PC-3 (cell line): ENCODE measurements at places on chromosomes 11 and 22. TPM values are rescaled to one million over a fixed set of nuclear protein-coding genes. Genes with fewer than 3 reads are reported as not detected.

GRCh38 chr22:45285263-45286058 is 712 bp downstream of the UPK3A start:
- H3K4me3 ChIP-seq = peak overlapping the region; percentile 67
- H3K4me1 ChIP-seq = peaks cover 21% of the 10 kb centered on the region
- H3K27me3 ChIP-seq = no peaks in the 10 kb centered on the region
- H3K27ac ChIP-seq = no peak overlapping the region

- DNase-seq = peak; percentile 57
- H3K4me1 ChIP-seq = peaks cover 20% of the 10 kb centered on the region
- H3K27ac ChIP-seq = peak overlapping the region; percentile 6; the same call in 1 of the 2 replicates
- H3K4me3 ChIP-seq = no peak overlapping the region
- no peaks in the 10 kb centered on the region for H3K36me3 ChIP-seq
- H3K27me3 ChIP-seq = no peaks in the 10 kb centered on the region
Observed at GRCh38 chr11:70073871-70074371, 4.2 kb upstream of the ANO1 start.

GRCh38 chr11:111400595-111400994 is 21.5 kb upstream of the POU2AF1 start:
- DNase-seq = no peak
- H3K4me1 ChIP-seq = no peaks in the 10 kb centered on the region
- H3K27me3 ChIP-seq = peaks cover 52% of the 10 kb centered on the region
- no peaks in the 10 kb centered on the region for H3K36me3 ChIP-seq
- no peak overlapping the region for H3K27ac ChIP-seq

DNA sequence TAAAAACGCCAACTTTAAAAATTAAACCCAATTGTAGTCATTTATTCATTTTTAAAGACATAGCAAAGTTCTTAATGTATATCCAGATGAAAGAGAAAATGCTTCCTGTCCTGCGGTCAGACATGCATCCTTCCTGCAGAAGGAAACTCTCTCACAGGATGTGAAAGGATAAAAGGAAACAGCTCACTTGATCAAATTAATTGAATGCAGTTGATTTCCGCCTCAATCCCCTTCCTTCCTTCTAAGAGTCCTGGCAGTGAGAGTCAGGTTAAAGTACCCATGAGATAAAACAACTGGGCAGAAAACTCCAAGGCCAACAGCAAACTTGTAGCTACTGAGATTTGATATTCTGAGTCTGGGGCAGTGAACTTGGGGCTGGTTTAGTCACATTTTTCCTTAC is 38.5 kb downstream of the CWC15 start:
- DNase-seq = no peak
- no peaks in the 10 kb centered on the region for H3K4me1 ChIP-seq
- H3K4me3 ChIP-seq = no peak overlapping the region

GRCh38 chr11:73095613-73096012 is 46.5 kb downstream of the FCHSD2 start:
- no peak for DNase-seq
- H3K4me3 ChIP-seq = no peak overlapping the region
- H3K4me1 ChIP-seq = no peaks in the 10 kb centered on the region

DNA sequence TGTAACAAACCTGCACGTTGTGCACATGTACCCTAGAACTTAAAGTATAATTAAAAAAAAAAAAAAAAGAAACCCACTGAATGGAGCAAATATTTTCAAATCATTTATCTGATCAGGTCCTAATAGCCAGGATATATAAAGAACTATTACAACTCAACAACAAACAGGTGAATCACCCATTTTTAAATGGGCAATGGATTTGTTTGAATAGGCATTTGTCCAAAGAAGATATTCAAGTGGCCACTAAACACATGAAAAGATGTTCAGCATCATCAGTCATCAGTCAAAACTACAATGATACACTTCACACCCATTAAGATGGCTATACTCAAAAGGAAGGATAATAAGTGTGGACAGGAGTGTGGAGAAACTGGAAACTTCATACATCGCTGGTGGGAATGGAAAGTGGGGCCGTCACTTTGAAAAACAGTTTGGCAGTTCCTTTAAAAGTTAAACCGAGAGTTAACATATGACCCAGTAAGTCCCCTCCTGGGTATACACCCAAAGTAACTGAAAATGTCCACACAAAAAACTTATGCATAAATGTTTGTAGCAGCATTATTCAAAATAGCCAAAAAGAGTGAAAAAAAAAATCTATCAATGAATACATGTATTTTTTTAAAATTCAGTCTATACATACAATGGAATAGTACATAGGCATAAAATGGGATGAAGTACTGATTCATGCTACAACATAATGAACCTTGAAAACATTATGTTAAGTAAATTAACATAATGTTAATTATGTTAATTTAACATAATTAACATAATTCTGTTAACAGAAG is 53.1 kb downstream of the ARRB1 start:
- H3K4me1 ChIP-seq = peaks cover 13% of the 10 kb centered on the region
- no peak overlapping the region for H3K27ac ChIP-seq
- DNase-seq = peak; percentile 74
- H3K27me3 ChIP-seq = no peaks in the 10 kb centered on the region
- H3K36me3 ChIP-seq = no peaks in the 10 kb centered on the region
- no peak overlapping the region for H3K4me3 ChIP-seq

- no peaks in the 10 kb centered on the region; the same call in 1 of the 2 replicates for H3K36me3 ChIP-seq
- no peak overlapping the region for H3K27ac ChIP-seq
- no peaks in the 10 kb centered on the region for H3K4me1 ChIP-seq
- DNase-seq = no peak
- no peaks in the 10 kb centered on the region for H3K27me3 ChIP-seq
- H3K4me3 ChIP-seq = no peak overlapping the region
Observed at GRCh38 chr22:17803609-17804270, 29.5 kb upstream of the BID start.

DNA sequence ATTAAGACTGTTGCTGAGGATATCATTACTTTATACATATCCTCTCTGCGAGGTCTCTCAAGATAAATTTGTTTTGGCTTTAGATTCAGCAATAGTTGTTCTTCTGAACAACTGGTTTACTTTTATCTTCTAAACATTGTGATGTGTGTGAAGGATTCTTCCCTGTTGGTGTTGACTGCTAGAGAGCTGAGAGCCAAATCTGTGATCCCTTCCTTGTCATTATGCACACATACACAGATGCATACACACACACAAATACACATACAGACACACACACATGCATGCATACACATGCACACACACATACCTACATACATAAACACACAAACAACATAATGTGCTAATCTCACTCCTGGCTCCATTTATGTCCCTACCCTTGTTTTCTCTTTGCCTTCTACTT is 137.0 kb downstream of the SNX19 start:
- H3K27ac ChIP-seq = no peak overlapping the region
- peaks cover 40% of the 10 kb centered on the region for H3K4me1 ChIP-seq
- no peak for DNase-seq
- no peaks in the 10 kb centered on the region for H3K36me3 ChIP-seq
- no peak overlapping the region for H3K4me3 ChIP-seq

DNA sequence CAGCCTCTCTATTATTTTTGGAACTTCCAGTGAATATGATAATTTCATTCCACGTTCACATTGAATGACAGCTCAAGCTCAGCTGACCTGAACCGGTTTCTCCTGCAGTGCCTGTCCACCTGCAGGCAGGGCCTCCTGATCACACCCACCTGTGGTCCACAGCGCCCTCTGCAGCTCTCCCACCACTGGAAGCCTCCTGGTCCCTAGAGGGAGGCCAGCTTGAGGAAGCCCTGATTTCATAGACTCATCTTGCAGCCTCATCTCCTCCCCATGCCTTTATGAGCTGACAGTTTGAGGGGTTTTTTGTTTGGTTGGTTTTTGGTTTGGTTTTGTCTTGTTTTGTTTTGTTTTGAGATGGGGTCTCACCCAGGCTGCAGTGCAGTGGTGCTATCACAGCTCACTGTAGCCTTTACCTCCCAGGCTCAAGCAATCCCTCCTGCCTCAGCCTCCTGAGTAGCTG is 29.9 kb upstream of the MALAT1 start:
- H3K27ac ChIP-seq = no peak overlapping the region
- no peaks in the 10 kb centered on the region for H3K27me3 ChIP-seq
- no peaks in the 10 kb centered on the region for H3K36me3 ChIP-seq

DNA sequence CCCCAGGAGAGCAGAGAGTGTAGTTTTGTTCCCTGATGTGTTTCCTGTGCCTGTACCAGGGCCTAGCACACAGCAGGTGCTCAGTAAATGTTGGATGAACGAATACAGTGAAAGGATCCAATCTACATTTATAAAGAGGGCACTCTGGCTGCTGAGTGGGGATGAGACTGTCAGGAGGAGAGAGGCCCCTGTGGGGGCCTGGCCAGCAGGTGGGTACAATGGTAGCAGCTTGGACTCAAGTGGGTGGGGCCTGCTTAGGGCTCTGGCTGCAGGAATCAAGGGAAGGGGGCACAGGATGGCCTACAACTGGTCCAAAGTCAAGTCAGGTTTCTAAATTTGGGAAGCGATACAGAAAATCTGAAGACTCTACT is 156.6 kb upstream of the GRK3 start:
- no peaks in the 10 kb centered on the region for H3K27me3 ChIP-seq
- DNase-seq = no peak
- H3K27ac ChIP-seq = no peak overlapping the region
- H3K4me1 ChIP-seq = peaks cover 2% of the 10 kb centered on the region
- H3K36me3 ChIP-seq = no peaks in the 10 kb centered on the region

- H3K4me1 ChIP-seq = peaks cover 13% of the 10 kb centered on the region
- no peaks in the 10 kb centered on the region for H3K36me3 ChIP-seq
- DNase-seq = no peak
- no peak overlapping the region for H3K4me3 ChIP-seq
- H3K27ac ChIP-seq = no peak overlapping the region
Observed at GRCh38 chr11:70547821-70548670, 149.7 kb downstream of the CTTN start.

GRCh38 chr11:111421251-111421650 is 42.2 kb upstream of the POU2AF1 start:
- H3K4me3 ChIP-seq = no peak overlapping the region

- H3K36me3 ChIP-seq = no peaks in the 10 kb centered on the region
- H3K27ac ChIP-seq = peak overlapping the region; percentile 26
- H3K4me1 ChIP-seq = peaks cover 30% of the 10 kb centered on the region
Observed at GRCh38 chr11:9759519-9760192, 95.8 kb downstream of the SWAP70 start.

- H3K36me3 ChIP-seq = peaks cover 2% of the 10 kb centered on the region; the same call in 1 of the 2 replicates
- no peak overlapping the region for H3K4me3 ChIP-seq
- H3K27me3 ChIP-seq = no peaks in the 10 kb centered on the region
- no peak for DNase-seq
- peaks cover 6% of the 10 kb centered on the region for H3K4me1 ChIP-seq
Observed at GRCh38 chr11:65870706-65871681, 1.6 kb downstream of the EFEMP2 start.

Gene NDUFS8
- total RNA-seq = 560 and 576 TPM in 2 replicates

Gene GRM5
- total RNA-seq = not detected in 2 replicates

Gene TIMM10
- total RNA-seq = 233 and 313 TPM in 2 replicates

Gene A4GALT
- total RNA-seq = 0.63 and 3.2 TPM in 2 replicates

Gene MS4A15
- total RNA-seq = not detected in 2 replicates

Gene TBX1
- total RNA-seq = 15.9 and 18.6 TPM in 2 replicates

Gene RBMXL2
- 0.15 TPM in 1 of 2 replicates, not detected in the other for total RNA-seq
